ENCODE measurements at places on chromosomes 11 and 22. TPM values are rescaled to one million over a fixed set of nuclear protein-coding genes. Genes with fewer than 3 reads are reported as not detected.
A peak's percentile ranks its signal among the peaks of the same experiment; 100 is the strongest.

The KRTAP5-9 gene
- 0.34 TPM for total RNA-seq

The OR51B5 gene
- total RNA-seq = 0.67 TPM

DNA sequence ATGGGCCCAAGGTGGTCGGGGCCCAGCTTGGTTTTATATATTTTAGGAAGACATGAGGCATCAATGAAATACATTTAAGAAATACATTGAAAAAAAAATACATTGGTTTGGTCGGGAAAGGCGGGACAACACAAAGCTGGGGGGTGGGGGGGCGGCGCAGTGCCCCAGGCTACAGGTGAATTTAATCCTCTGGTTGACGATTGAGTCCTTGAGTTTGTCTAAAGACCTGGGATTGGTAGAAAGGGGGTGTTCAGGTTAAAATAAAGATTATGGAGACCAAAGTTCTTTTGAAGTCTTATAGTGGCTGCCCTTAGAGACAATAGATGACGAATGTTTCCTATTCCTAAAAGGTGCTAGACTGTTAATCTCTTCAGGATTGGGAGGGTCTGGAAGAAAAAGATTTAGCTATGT, 3.1 kb downstream of the IFITM1 start:
- no peak for DNase-seq

DNA sequence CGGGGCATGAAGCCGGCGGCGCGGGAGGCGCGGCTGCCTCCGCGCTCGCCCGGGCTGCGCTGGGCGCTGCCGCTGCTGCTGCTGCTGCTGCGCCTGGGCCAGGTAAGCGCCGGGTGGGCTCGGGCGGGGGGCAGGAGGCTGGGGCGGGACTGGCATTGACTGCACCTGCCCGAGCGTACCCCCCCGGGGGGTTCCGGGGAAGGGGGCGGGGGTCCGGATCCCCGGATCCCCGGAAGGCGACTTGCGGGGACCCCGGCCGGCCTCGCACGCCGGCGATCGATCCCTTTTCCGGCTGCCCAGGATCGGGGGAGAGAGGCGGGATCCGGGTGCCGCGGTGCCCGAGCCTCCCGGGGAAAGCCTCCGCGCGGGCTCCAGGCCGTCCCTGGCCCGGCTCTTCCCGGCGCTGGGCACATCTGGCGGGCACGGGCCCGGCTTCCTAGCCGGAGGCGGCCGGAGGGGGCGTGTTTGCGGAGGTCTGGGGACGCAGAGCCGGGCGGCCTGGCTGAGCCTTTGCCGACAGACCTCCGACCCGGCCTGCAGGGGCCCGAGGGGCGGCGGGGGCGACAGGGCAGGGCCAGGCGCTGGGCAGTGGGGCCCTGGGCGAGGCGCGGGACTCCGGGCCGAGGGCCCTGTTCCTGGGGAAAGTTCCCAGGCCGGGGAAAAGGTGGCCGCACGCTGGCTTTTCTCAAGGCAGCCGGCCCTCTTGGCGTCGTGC, 705 bp downstream of the PTPRJ start:
- peak; percentile 53 for DNase-seq

DNA sequence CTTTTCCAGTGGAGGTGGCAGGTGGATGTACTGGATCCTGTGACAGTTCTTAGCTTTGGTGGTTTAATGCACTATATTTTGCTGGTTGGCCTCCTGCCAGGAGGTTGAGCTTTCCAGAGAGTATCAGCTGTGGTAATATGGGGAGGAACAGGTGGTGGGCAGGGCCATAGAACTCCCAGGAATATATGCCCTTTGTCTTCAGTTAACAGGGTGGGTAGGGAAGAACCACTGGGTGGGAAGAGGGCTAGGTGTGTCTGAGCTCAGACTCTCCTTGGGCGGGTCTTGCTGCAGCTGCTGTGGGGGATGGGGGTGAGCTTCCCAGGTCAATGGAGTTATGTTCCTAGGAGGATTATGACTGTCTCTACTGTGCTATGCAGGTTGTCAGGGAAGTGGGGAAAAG, 203.8 kb downstream of the DLG2 start:
- DNase-seq = no peak

GRCh38 chr11:111476956-111477355, 35.2 kb downstream of the BTG4 start:
- no peak for DNase-seq

DNA sequence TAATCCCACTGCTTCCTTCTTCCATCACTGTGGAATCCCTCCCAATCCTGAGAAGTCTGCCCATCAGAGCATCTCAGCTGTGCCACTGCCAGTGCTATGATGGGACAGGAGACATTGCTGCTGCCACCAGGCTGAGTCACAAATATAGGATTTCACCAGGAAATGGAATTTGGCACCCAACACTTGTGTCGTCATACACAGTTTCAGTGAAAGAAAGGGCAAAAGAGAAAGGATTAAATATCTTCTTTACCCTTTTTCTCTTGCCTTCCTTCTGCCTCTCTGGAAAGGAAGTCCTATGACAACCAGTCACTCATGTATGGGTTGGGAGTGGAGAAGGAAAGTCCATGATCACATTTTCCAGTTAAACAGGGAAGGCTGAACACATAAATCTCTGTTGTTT, 133.4 kb downstream of the SPON1 start:
- no peak for DNase-seq

DNA sequence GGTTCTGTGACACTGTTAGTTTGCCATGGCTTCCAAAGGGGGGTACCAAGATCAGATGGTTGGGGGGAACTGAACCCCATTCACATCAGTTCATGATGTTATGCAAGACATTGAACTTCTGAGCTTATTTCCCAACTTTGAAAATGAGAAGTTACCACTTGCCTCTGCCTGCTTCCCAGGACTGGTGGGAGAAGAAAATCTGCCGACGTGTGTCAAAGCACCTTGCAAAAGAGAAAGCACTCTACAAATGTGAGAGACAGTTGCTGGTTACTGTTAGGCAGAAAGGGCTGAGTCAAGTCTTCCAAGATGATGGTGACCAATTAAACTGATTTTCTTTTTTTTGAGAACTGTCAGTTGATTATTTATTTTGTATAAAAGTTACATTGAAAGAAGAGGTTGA, 45.6 kb downstream of the SMCO4 start:
- no peak for DNase-seq

Measured in B cell (primary cell).